Upper lobe of right lung (tissue), 1 donor: ENCODE measurements at places on chromosomes 7 and 10. TPM values are rescaled to one million over a fixed set of nuclear protein-coding genes. Genes with fewer than 3 reads are reported as not detected.

The OR2A7 gene
- 13.9 TPM for total RNA-seq

The TRIM4 gene
- 32.6 TPM for total RNA-seq

The LAMB1 gene
- 156 TPM for total RNA-seq

The FAM241B gene
- total RNA-seq: 5.2 TPM

DNA sequence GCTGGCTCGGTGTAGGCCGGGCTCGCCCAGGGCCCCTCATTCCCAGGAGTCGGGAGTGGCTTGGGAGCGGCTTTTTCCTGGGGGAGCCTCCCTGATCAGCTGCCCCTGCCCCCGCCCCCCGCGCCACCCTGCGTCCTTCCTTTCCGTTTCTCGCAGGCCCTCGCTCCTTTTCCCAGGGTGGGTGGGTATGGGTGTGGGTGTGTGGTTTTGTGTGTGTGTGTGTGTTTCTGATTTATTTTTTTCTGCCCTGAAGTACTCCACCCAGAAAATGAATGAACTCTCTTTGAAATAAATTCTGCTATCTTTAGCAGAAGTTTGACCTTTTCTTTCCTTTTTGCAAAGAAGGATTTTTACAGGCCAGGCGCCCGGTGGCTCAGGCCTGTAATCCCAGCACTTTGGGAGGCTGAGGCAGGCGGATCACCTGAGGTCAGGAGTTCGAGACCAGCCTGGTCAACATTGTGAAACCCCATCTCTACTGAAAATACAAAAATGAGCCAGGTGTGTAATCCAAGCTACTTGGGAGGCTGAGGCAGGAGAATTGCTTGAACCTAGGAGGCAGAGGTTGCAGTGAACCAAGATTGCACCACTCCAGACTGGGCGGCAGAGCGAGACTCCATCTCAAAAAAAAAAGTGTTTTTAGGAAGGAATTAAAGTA lies 30.0 kb upstream of the AP5Z1 start:
- DNase-seq: no peak
